GM12878 (cell line): ENCODE measurements at places on chromosomes 6 and 20. TPM values are rescaled to one million over a fixed set of nuclear protein-coding genes. Genes with fewer than 3 reads are reported as not detected.

SLC17A2 gene
- polyA plus RNA-seq, result not detected in 2 replicates

- H3K4me1 ChIP-seq, result no peaks in the 10 kb centered on the region
- DNase-seq, result no peak
- H3K27me3 ChIP-seq, result no peaks in the 10 kb centered on the region
- no peaks in the 10 kb centered on the region for H3K36me3 ChIP-seq
- H3K4me3 ChIP-seq, result no peak overlapping the region
These were observed 296.9 kb downstream of the BCKDHB start for GRCh38 chr6:80403365-80403764.

DNA sequence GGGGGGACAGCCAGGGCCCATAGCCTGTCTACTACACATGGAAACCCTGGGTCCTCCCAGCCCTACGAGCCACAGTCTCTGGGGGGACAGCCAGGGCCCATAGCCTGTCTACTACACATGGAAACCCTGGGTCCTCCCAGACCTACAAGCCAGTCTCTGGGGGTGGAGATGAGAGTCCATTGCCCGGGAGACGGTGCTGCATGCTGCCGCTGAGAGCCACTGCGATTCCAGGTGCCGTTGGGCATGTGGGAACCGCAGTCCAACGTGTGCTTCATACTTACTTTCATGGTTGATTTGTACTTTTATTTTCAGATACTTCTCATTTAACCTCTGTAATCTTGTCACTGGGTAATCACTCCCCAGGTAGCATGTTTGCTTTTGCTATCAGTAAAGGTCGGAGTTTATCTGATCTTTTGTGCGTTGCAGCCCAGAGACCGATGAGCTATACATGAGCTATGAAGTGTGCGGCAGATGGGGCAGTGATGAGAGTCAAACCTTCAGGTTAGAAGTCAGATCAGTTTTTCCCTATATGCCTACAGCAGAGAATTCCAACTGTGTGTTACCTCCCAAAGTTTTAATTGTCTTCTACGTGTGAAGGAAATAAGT lies 58.2 kb downstream of the SMOC2 start:
- no peaks in the 10 kb centered on the region for H3K36me3 ChIP-seq
- DNase-seq, result no peak
- no peaks in the 10 kb centered on the region for H3K27me3 ChIP-seq
- H3K27ac ChIP-seq, result no peak overlapping the region
- no peaks in the 10 kb centered on the region for H3K4me1 ChIP-seq

GRCh38 chr6:16222826-16223225 lies 15.6 kb upstream of the GMPR start:
- H3K27me3 ChIP-seq, result no peaks in the 10 kb centered on the region
- DNase-seq, result no peak
- no peaks in the 10 kb centered on the region for H3K4me1 ChIP-seq
- H3K4me3 ChIP-seq, result no peak overlapping the region
- no peak overlapping the region for H3K27ac ChIP-seq

- H3K36me3 ChIP-seq, result peaks cover 3% of the 10 kb centered on the region; the same call in 1 of the 2 replicates
- no peak for DNase-seq
- H3K4me3 ChIP-seq, result no peak overlapping the region
- H3K4me1 ChIP-seq, result peaks cover 48% of the 10 kb centered on the region
- no peak overlapping the region for H3K27ac ChIP-seq
- no peaks in the 10 kb centered on the region for H3K27me3 ChIP-seq
These were observed 113.1 kb downstream of the FYN start for GRCh38 chr6:111759836-111760785.

DNA sequence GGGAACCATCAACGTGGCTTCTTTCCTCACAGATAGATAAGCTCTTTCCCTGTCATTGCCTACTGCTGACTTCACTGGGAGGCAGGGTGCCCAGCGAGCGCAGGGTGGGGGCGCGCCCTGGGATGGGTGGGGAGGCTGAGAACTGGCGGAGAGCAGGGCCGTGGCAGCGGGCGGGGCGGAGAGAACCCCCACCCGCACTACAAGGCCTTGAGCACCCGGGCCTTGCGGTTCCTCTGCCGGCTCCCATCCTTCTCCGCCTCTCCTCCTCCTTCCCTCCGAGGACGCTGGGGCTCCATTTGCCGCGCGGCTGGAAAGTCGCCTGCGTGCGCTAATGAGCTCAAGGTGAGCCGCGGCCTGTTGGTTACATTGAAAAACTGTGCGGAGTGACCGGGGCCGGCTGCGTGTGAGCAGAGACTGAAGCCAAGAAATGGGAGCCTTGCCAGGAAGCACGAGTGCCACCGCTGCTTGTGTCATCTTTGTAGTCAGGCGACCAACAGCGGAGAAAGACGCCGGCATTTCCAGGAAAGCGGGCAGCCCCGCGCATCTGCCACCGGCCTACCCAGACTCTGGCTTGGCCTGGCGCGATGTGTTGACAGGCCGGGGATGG lies 963.5 kb upstream of the SLC35B3 start:
- H3K27ac ChIP-seq, result no peak overlapping the region
- H3K27me3 ChIP-seq, result no peaks in the 10 kb centered on the region
- H3K4me1 ChIP-seq, result no peaks in the 10 kb centered on the region
- no peak for DNase-seq

PHACTR1 gene
- polyA plus RNA-seq, result 34.2 and 36.6 TPM in 2 replicates

DNA sequence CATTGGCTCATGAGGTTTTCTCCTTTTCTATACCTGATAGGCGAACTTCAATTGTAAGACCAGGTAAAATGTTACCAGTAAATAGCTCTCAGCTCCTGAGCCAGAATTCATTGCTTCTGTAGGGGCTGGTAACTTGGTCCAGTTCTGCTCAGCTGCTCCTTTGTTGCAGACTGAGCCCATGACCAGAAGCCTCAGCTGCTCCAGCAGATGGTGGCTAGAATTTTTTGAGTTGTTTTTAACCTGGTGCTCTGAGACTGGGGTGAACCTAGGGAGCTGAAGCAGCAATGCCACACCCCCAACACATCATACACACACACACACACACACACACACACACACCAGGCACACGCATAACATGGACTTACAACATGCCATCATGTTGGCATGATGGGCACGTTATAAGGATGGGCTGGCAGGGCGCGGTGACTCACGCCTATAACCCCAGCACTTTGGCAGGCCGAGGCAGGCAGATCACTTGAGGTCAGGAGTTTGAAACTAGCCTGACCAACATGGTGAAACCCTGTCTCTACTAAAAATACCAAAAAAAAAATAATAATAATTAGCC lies 103.1 kb downstream of the QRSL1 start:
- H3K36me3 ChIP-seq, result no peaks in the 10 kb centered on the region
- H3K4me3 ChIP-seq, result no peak overlapping the region
- peaks cover 3% of the 10 kb centered on the region for H3K4me1 ChIP-seq

GRCh38 chr6:35044145-35044745 lies 96.9 kb downstream of the TCP11 start:
- no peak overlapping the region for H3K27ac ChIP-seq
- H3K27me3 ChIP-seq, result no peaks in the 10 kb centered on the region
- H3K4me3 ChIP-seq, result no peak overlapping the region
- DNase-seq, result no peak

C20orf141 gene
- polyA plus RNA-seq, result not detected in 2 replicates
